Upper lobe of right lung (tissue), 1 donor: ENCODE measurements at places on chromosomes 5 and 9. TPM values are rescaled to one million over a fixed set of nuclear protein-coding genes. Genes with fewer than 3 reads are reported as not detected.

DNA sequence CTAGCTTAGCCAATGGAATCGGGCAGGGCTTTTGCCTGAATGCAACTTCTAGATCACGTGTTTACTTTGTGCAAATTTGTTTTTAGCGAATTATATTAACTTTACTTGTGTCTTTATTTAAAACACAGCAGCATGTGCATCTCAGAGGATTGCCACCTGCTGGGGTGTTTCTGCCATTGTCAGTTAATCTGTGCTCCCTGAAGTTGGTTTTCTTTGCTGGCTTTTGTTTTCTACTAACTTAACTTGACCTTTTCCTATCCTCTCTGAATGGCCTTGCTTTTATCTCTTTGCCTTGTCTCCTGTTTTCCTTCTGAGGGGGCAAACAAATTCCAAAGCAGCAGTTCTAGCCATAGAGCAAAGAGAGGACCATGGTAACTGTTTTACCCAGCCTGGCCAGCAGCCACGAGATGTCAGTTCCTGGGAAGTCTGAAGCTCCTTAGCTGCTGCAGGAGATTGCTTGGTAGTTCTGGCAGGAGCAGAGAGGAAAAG lies 67.6 kb downstream of the ARHGEF28 start:
- no peak overlapping the region for H3K27ac ChIP-seq
- H3K27me3 ChIP-seq, result no peaks in the 10 kb centered on the region
- DNase-seq, result no peak
- peaks cover 20% of the 10 kb centered on the region for H3K4me1 ChIP-seq
- no peak overlapping the region for H3K4me3 ChIP-seq

GRCh38 chr9:124257844-124258606 lies at the start of gene NEK6:
NEK6 (plus strand) TSS chr9:124257949; CDS start chr9:124301965, 44,016 bp downstream.
- no peaks in the 10 kb centered on the region for H3K36me3 ChIP-seq
- DNase-seq, result peak; percentile 85
- peak within 1 kb of the TSS; percentile 94 for H3K27ac ChIP-seq
- peaks cover 39% of the 10 kb centered on the region for H3K4me1 ChIP-seq

DNA sequence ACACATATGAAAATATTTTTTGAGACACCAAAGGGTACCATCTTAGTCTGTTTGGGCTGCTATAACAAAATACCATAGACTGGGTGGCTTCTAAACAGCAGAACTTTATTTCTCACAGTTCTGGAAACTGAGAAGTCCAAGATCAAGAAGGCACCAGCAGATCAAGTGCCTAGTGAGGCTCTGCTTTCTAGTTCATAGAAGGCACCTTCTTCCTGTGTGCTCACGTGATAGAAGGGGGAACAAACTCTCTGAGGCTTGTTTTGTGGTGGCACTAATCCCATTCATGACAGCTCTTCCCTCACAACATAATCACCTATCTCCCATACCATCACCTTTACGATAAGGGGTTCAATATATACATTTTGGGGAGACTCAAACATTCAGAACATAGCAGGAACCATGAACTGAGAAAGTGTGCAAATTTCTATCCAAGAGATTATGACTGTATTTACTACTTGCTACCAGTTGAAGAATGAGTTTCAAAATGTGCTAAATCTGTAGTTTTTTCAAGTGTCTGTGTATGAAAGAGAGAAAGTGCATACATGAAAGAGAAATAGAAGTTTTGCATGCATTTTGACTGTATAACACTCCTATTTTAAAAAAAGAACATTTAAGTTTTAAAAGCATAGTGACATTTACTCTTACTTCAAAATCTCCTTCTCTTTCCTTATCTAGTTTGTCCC lies 207.3 kb downstream of the PARP8 start:
- H3K4me3 ChIP-seq, result no peak overlapping the region
- H3K27me3 ChIP-seq, result no peaks in the 10 kb centered on the region
- H3K36me3 ChIP-seq, result no peaks in the 10 kb centered on the region
- H3K27ac ChIP-seq, result no peak overlapping the region

GRCh38 chr5:179612577-179613459 lies 10.7 kb downstream of the HNRNPH1 start:
- peaks cover 94% of the 10 kb centered on the region for H3K36me3 ChIP-seq
- no peaks in the 10 kb centered on the region for H3K27me3 ChIP-seq
- no peak overlapping the region for H3K4me3 ChIP-seq
- no peak overlapping the region for H3K27ac ChIP-seq
- H3K4me1 ChIP-seq, result peaks cover 38% of the 10 kb centered on the region

- no peaks in the 10 kb centered on the region for H3K27me3 ChIP-seq
- H3K4me1 ChIP-seq, result no peaks in the 10 kb centered on the region
- no peak overlapping the region for H3K4me3 ChIP-seq
- DNase-seq, result no peak
- no peak overlapping the region for H3K27ac ChIP-seq
Observed at GRCh38 chr5:112012104-112012503, 255.1 kb upstream of the NREP start.

FGFR4 gene
- total RNA-seq, result 109 TPM
